ACHN (cell line): ENCODE measurements at places on chromosomes 12 and 14.

- DNase-seq = no peak
These were observed 171.2 kb upstream of the CDKN3 start for GRCh38 chr14:54225457-54226060.

- DNase-seq = no peak
These were observed 133.9 kb downstream of the STXBP6 start for GRCh38 chr14:24915958-24916595.

DNA sequence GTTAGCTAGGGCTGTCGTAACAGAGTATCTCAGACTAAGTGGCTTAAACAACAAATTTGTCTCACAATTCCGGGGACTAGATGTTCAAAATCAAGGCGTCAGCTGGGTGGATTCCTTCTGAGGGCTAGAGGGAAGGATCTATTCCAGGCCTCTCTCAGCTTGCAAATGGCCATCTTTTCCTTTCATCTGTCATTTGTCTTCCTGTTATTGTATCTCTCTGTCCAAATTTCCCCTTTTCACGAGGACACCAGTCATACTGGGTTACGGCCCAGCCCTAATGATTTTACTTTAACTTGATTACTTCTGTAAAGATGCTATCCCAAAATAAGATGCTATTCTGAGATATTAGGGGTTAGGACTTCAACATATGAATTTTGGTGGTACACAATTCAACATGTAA lies 119.0 kb upstream of the CPSF6 start:
- DNase-seq = no peak

- DNase-seq = peak; percentile 73
These were observed 123.5 kb downstream of the CAPZA3 start for GRCh38 chr12:18861287-18861858.

DNA sequence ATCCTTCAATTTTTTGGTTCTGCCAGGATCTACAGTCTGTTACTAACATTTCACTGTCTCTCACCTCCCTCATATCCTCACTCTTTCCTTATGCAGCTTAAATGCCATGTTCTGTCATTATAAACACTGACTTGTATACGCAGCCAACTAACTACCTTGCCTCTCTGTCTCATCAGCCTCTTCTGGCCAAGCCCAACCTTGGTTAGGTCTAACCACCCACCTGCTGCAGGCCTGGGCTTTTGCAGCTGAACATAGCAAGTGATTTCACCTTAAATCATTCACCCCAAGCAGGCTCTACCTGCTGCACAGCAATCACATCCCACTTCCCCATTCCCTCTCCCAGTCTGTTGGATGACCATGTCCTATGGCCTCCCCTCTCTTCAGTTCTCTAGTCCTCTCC lies 91.5 kb downstream of the GTF2A1 start:
- DNase-seq = no peak
